ENCODE measurements at places on chromosomes 11 and 22.

DNA sequence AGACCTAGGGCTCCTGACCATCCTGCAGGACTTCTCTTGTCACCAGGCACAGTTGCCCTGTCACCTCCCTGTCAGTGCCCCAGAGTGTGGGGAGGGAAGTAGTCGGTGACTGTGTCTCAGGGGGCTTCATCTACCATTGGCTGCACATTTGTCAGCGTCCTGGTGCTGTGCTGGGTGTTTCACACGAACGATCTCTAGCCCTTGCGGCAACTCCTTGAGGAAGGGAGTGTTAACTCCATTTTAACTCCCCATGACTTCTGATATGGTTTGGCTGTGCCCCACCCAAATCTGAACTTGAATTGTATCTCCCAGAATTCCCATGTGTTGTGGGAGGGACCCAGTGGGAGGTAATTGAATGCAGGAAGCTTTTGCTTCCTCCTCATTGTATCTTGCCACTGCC, 7.1 kb downstream of the TSKU start:
- no peak for DNase-seq

DNA sequence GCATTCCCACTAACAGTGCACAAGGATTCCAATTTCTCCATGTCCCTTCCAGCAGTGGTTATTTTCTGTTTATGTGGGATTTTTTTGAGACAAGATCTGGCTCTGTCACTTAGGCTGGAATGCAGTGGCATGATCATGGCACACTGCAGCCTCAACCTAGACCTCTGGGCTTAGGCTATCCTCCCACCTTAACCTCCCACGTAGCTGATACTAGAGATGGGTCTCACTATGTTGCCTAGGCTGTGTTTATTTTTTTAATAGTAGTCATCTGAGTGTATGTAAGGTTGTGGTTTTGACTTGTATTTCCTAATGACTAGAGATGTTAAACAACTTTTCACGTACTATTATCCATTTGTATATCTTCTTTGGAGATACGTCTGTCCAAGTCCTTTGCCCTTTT, 74.6 kb downstream of the KCNQ1OT1 start:
- no peak for DNase-seq

DNA sequence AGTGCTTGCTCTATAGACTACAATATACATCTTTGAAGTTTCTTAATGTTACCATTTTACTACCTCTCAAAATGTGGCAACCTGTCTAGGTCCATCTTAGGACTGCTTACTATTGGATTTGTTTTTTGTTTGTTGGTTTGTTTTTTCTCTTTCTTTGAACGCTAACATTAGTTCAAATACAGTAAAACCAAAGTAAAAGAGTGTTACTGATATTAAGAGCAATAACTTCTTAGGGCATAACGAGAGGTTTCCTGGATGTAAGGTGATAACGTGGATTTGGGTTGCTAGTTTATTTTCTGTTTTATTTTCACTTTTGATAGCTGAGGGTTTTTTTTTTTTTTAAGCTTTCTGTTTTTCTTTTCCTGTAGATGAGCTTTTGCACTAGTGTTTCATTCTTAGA, 43.6 kb downstream of the TMEM135 start:
- no peak for DNase-seq

DNA sequence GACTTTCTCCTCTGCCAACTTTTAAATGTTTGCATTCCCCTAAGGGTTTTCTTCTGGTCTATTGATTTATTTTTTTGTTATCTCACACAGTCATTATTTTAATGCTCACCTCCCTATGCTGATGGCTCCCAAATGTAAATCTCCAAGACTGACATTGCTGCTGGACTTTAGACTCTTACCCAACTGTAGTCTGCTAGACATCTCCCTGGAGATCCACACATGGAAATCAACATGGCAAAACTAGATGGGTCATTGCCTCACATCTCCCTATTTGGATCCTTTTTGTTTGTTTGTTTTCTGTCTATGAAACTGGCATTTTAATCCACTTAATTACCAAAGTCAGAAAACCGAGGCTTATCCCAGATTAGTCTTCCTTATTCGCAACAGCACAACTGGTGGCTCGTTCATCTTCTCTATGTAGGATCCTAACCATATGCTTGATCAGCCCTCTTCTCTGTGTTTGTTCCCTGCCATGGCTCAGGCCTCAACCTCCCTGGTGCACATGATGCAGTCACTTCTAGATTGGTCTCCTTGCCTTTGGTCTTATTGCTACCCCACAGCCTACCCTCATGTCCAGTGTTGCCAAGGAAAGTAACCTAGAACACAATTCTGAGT, 37.3 kb downstream of the SC5D start:
- DNase-seq = no peak

- DNase-seq = no peak
Observed at GRCh38 chr11:91396236-91397133, 828.1 kb upstream of the FAT3 start.

DNA sequence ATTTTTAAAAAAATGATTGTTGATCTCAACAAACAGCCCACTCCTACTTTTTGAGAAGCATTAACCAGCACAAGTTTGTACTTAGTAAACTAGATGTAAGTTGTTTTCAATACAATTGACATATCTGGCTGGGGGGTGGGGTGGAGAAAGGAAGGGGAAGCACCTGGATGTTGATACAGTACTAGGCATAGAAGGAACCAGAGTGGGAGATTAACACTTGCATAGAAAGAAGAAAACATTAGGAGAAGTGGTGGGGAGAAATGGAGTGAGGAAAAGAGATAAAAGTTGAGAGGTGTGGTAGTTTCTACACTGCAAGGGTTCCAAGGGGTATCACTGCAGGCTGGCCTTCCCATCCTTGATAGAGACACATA, 10.6 kb upstream of the GAB2 start:
- DNase-seq = no peak

DNA sequence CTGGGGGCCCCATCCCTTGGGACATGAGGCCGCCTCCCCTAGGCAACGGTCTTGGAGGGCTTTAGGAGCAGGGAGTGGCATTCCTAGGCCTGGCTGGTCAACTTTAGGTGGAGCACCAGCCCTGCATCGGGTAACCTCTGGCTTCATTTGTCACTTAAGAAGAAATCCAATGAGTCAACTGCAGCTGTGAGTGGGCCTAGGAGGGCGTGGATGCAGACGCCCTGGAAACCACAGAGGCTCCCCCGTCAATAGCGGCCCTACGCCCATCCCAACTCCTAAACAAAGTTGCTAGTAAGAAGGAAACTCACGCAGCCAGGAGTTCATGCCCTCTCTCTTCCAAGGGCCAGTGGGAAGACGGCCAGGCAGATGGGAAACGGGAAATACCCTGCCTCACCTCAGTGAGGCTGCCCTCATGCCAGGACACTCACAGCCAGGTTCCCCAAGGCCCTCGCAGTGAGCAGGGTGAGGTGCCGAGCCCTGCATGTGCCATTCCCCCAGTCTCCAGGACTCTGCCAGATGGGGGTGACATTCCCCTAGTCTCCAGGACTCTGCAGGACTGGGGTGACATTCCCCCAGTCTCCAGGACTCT, 20.8 kb downstream of the BID start:
- no peak for DNase-seq

Data from stimulated activated CD8-positive, alpha-beta memory T cell treated with anti-CD3 and anti-CD28 coated beads, Interleukin-7, amount 100 ng/mL, for 4 hours (primary cell).